Colonic mucosa (tissue), 4 donors: ENCODE measurements at places on chromosomes 5 and 9. TPM values are rescaled to one million over a fixed set of nuclear protein-coding genes. Genes with fewer than 3 reads are reported as not detected.

Gene NUTM2F
- not detected for total RNA-seq

Gene MRPS27
- 46.3 TPM for total RNA-seq

Gene CCL27
- not detected for total RNA-seq

Gene IL13
- total RNA-seq, result not detected

Gene C9orf50
- not detected for total RNA-seq

Gene CBY3
- not detected for total RNA-seq

Gene TRIM52
- 13.5 TPM for total RNA-seq

DNA sequence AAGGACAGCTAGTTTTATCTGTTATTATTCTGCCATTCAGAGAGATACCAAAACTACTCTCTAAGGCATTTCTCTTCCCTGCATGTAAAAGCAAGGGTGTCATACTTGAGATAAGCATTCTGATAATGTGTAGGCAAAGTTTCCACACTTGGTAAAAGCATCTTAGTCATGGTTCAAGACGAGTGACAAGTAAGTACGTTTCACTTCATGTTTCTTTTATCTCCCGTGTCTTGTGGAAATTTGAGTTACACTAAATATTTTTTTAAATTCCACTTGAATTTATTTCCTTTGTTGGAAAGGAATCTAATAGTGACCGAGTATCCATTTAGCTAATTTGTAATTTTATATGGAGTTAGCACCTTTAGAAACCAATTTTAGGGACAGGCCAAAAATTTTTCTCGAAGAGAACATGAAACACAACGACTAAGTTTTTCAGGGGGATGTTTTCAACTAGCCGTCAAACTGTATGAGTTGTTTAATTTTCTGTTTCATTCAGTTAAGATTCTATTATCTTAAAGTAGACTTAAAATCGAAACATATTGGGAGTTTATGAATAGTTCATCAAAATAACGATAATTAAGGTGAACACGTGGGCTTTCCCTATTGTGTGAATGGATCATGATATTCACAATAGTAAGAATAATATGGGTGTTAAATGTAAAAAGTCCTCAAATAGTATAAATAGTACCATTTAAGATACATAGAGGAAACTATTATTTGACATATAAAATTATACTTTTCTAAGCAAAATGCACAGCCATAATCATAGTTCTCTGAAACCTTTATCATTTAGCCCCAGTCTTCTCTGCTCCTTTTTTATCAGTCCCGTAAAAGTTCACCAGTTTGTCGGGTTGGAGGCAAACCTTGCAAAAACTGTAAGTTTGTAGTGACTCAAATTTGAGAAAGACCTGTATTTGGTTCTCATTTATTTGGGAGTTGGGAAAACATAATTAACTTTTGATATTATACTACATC is 1.6 kb downstream of the RFESD start:
- DNase-seq, result no peak

GRCh38 chr5:17249029-17249634 is 31.7 kb downstream of the BASP1 start:
- no peak for DNase-seq

DNA sequence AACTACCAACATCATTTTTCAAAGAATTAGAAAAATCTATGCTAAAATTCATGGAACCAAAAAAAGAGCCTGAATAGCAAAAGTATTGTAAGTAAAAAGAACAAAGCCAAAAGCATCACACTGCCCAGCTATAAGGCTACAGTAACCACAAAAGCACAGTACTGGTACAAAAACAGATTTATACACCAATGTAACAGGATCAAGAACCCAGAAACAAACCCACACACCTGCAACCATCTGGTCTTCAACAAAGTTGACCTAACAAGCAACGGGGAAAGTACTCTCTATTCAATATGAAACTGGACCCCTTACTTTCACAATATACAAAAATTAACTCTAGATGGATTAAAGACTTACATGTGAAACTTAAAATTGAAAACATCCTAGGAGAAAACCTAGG is 94.2 kb upstream of the TARS1 start:
- no peak for DNase-seq

DNA sequence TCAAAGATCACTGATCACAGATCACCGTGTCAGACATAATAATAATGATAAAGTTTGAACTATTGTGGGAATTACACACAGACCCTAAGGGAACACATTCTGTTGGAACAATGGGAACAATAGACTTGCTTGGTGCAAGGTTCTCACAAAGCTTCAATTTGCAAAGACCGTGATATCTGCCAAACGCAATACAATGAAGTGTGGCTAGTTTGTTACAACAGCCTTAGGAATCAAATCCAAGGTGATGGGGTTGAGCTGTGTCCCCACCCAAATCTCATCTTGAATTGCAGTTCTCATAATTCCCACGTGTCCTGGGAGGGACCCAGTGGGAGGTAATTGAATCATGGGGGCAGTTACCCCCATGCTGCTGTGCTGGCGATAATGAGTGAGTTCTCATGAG is 20.8 kb downstream of the KYAT1 start:
- no peak for DNase-seq

DNA sequence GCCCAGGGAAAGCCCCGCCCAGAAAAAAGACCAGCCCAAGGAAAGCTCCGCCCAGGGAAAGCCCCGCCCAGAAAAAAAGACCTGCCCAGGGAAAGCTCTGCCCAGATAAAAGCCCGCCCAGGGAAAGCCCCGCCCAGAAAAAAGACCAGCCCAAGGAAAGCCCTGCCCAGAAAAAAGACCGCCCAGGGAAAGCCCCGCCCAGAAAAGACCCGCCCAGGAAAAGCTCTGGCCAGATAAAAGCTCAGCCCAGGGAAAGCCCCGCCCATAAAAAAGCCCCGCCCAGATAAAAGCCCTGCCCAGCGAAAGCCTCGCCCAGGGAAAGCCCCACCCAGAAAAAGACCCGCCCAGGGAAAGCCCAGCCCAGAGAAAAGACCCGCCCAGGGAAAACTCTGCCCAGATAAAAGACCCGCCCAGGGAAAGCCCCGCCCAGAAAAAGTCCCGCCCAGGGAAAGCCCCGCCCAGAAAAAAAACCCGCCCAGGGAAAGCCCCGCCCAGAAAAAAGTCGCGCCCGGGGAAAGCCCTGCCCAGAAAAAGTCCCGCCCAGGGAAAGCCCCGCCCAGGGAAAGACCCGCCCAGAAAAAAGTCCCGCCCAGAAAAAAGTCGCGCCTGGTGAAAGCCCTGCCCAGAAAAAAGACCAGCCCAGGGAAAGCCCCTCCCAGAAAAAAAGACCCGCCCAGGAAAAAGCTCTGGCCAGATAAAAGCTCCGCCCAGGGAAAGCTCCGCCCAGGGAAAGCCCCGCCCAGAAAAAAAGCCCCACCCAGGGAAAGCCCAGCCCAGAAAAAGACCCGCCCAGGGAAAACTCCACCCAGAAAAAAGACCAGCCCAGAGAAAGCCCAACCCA is 11.9 kb downstream of the GRIN1 start:
- peak; percentile 84 for DNase-seq

DNA sequence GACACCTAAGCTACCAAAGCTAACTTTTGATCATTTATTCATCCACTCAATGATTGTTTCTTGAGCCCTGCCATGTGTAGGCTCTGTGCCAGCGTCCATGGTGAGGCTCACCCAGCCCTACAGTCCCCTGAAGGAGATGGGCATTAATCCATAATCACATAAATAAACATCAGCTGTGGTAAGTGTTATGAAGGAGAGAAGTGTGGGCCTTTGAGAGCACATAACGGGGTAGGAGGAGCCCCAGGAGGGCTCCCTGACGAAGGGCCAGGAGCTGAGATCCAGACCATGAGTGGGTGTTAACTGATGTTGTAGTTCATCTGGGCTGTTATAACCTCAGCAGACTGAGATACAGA is 53.9 kb upstream of the AFAP1L1 start:
- no peak for DNase-seq

DNA sequence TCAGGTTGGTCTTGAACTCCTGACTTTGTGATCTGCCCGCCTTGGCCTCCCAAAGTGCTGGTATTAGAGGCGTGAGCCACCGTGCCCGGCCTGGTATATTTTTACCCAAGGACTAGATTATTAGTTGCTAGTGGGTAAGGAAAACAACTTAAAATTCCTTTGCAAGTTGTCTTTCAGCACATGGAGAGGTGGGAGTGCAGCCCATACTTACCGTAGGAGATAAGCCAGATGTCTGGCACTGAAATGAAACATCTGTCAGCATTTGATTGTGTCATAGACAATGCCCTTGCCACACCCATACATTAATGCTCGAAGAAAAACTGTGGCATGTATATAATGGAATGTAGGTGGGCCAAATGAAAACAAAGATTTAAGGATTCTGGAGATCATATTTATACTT is 36.6 kb upstream of the ANKH start:
- DNase-seq, result no peak

DNA sequence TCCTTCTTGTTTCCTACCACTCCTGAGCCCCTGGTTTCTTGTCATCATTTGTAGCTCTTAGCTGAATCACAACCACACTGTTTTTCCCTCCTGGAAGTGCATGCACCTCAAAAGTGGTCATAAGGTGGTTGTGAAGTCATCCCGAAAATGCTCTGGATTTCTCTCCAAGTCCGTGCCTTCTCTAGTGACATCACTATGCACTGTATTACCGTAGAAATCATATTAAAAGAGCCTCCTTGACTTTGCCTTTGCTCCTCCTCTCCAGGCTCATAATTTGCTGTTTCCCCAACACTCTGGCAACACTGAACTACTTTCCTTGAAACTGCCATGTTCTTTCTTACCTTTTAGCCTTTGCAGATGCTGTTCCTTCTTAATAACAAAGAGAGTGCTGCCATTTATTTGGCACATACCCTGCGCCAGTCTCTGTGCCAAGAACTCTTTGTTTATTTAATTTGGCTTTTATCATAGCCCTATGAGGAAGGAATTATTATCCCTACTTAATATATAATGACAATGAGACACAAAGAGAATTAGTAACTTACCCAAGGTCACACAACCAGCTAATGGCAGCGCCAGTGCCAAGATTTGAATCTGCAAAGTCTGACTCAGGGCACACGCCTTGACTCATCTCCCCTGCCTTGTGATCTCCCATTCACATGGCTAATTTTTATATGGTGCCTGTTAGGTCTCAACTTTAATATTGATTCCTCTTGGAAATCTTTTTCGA is 115.4 kb downstream of the KIF4B start:
- DNase-seq, result no peak

- DNase-seq, result no peak
Measured at GRCh38 chr9:83701769-83702168, 6.0 kb downstream of the UBQLN1 start.

DNA sequence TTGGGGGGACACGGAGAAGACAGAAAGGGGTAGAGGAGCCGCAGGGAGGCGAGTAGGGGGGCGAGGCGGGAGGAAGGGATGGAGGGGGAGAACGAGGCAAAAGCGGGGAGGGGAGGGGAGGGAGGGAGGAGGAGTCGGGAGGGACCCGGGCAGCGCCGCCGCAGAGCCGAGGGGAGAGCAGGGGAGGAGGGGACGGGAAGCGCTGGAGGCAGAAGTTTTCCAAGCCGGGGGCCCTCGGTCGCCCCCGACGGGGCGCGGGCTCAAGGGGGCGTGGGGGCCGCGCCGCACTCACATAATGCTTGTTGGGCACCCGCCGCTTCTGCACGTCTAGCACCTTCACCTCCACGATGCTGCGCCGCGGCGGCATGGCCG is 353 bp downstream of the SH3PXD2B start:
- peak; percentile 50 for DNase-seq

GRCh38 chr5:42985129-42986037 is 54.7 kb downstream of the ANXA2R start:
- DNase-seq, result no peak

DNA sequence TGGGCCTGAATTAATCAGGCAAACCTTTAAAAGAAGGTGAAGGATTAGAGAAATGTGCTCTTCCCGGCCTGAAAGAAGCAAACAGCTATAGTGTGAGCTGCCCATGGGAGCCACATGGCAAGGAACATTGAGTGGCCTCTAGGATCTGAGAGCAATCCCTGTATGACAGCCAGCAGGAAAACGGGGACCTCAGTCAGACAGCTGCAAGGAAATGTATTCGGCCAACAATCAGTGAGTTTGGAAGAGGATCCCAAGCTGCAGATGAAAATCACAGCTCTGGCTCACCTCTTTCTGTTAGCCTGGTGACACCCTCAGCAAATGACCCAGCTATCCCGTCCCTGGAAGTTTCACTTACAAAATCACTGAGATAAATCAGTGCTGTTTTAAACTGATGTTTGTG is 309.2 kb downstream of the SH3GL2 start:
- DNase-seq, result no peak

- DNase-seq, result no peak
Measured at GRCh38 chr5:173920866-173921555, 32.9 kb downstream of the CPEB4 start.

- DNase-seq, result no peak
Measured at GRCh38 chr5:168935183-168935582, 356.0 kb upstream of the PANK3 start.

- DNase-seq, result no peak
Measured at GRCh38 chr5:109878887-109879286, 189.2 kb downstream of the MAN2A1 start.

DNA sequence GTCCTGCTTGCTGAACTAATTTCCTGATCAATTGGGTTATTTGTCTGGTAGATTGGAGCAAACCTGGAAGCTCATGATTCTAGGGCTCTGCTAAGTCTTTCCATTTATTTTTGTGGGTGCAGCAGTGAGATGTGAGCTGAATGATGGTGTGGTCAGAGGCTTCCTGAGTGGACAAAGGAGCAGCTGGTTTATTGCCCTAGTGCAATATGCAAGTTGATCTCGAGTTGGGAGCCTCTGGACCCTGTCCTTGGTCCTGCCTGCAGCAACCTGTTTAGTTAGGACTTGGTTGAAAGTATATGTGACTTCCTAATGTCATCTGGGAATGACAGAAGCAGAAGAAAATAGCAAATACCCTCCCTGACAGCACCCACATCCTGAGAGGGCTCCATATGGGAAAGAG is 4.2 kb upstream of the UNC5A start:
- DNase-seq, result no peak

- DNase-seq, result no peak
Measured at GRCh38 chr5:7548596-7548995, 152.7 kb downstream of the ADCY2 start.

DNA sequence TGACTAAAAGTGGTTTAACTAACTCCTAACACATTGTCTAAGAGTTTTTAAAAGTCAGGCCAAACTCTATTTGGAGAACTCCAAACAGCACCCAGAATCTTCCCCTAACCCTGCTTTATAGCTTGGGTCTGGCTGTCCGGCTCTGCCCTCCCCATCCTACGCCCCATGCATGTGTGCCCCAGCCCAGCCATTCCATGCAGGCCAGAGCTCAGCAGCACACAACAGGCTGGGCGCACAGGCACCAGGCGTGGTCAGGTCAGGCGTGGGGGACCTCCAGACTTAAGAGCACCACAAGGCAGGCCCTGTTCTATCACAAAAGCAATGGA is 31.1 kb downstream of the SHB start:
- DNase-seq, result no peak

GRCh38 chr9:108130905-108131304 is 641.3 kb upstream of the KLF4 start:
- no peak for DNase-seq

DNA sequence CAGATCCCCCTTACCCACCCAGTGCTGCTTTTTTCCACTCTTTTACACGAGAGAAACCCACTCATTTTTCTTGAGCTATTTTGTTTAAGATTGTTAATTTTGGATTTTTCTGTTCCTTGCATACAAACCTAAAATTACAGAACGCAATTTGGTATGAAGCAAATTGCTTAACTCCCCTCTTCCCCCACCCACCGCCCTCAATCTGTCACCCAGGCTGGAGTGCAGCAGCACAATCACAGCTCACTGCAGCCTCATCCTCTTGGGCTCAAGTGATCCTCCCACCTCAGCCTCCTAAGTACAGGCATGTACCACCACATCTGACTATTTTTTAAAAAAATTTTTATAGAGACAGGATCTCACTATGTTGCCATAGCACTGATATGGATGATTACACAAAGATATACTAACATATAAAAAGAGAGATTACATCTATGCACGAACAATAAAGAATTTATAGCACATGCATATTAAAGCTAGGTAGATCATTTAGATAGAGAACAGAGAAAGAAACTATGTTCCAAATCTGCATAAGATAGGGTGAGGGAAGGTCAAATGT is 203.6 kb downstream of the PIK3R1 start:
- no peak for DNase-seq
